ENCODE measurements at places on chromosomes 3 and 15.

- DNase-seq, result no peak
Measured at GRCh38 chr15:42156243-42156922, at the start of gene PLA2G4F. Gene PLA2G4F (minus strand): TSS chr15:42156636. CDS start chr15:42156549, 87 bp downstream.

DNA sequence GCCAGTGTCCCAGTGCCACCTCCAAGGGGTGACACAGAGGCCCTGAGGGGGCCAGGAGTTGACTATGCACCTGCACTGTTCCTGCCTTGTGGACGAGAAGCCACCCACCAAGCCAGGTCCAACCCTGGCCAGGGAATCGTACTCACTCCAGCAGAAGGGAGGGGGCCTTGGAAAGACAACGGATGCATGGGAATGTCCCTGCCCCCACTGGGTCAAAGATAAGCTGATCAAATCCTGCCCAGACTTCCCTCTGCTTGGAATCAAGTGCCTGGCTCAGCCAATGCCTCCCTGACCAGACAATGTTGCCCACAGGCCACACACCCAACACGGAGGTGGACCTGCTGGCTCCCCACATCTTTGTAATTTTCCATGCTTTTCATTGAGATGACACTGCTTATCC lies 23.9 kb downstream of the CACNA2D2 start:
- DNase-seq, result no peak

GRCh38 chr3:127264292-127264691 lies 23.6 kb downstream of the PRR20G start:
- no peak for DNase-seq

GRCh38 chr15:58159827-58160386 lies 21.7 kb downstream of the AQP9 start:
- DNase-seq, result no peak

DNA sequence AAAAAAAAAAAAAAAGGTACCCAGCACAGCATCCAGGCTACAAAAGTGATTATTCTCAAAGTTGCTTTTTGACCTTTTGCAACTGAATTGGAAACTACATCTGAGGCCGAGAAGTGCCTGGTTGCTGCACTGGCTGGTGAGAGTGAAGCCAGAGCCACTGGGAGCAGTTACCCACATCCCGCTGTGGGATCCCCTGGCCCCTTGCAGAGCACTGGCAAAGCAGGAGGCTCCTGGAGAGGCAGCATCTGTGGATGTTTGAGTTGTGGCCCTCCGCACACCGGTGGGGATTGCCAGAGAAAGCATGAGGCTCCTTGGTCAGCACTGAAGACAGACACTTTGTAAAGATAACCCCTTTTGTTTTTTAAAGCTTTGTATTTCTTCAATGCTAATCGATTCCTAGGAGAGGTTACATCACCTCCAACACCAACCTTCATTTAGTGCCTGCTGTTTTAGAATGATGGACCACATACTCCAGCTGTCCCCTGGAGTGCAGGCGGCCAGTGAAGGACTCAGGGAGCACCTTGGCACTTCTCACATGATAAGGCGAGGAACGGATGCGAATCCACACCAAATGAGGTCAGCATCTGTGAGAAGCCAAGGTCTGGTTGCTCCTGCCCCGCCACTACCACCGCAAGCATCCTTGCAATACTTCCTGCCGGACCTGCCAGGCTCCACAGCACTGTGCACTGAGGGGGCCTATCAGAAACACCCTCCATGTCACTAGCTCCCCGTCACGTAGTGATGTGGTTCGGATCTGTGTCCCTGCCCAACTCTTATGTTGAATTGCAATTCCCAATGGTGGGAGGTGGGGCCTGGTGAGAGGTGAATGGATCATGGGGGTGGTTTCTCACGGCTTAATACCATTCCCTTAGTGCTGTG lies 256.5 kb downstream of the GABRB3 start:
- no peak for DNase-seq

- no peak for DNase-seq
Measured at GRCh38 chr15:75649045-75649761, 1.5 kb downstream of the SNX33 start.

DNA sequence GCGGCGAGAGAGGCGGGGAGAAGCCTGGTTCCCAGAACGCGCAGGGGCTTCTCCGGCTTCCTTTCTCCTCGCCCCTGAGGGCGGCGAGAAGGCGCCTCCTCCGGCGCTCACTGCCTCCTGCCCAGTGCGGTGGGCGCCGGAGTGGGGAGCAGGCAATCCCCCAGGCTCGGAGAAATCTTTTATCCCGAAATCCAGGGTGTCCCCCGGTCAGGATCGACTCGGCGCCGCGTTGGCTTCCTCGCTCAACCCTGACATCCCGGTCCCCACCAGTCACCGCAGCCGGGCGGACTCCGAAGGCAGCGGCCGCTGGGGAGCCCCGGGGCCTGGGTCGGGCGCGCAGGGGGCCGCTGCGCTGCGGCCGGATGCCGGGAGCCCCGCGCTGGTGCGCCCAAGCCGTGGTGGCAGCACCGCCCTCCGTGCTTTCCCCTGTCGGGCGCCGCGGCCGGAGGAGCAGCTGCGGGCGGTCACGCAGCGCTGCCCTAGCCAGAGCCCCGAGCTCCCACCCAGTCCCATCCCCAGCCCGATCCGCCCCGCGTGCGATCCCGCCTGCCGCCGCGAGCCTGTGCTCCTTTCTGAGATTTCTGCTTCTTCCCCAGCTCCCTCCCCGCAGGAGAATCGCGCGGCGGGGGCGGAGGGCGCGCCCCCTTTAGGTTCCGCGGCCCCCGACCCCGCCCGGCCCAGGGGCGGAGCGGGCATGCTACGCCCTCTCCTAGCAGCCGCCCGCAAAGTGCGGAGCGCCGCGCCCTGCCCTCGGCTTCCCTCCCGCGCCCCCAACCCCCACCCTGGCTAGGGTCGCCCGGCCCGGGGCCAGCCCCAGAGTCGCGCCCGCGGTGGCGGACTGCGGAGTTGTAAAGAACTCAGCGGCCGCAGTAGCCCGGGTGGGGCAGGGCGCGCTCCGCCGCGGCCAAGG lies 683 bp upstream of the CACNA2D3 start:
- DNase-seq, result no peak

DNA sequence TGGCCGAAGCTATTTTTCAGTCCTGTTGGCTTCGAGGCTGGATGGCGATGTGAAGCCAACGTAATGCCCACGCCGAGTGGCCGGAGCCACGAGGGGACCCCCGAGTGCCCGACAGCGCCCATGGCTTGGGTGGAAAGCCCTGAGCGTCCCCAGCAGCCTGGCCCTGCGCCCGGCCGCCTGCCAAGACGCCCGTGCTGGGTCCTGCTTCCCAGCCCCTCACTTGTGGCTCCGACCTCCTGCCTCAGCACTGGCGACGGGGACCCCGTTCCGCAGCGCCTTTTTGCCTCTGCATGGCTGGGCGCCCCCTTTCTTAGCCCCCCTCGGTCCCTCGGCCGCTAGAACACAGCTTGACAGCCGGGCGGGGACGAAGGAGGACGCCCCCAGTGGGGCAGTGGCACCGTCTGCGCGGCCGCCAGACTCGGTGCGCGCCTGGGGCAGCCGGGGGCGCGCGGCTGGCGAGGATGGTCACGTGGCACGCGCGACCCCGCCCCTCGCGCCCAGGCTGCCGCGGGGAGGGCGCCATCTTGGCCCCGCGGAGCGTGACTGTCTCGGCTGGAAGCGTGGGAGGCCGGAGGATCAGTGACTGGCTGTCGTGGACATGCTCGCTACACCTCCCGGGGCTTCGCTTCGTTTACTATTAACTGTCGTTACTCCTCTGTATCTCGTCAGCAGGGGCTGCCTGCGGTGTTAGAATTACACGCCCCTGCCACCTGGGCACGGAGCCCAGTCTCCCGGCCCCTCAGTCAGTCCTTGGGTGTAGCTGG lies 626 bp upstream of the GPR176 start:
- peak; percentile 26 for DNase-seq

- DNase-seq, result no peak
Measured at GRCh38 chr3:81521855-81522254, 239.6 kb downstream of the GBE1 start.

DNA sequence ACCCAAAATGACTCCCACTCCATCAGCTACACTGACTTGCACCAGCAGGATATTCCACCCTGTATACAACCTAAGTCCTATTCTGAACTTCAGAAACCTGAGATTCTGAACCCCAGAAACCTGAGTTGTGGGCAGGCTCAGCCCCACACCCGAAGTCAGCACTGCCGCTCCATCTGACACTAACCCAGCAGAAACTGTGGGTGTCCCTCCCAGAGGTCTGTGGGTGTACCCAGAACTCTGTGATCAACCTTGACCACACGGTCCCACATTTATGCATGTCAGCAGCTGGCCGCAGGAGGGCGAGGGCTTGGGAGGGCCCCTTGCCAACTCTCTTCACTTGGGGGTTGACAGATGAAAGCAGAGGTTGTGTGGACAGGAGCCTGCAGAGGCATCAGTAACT lies 9.3 kb downstream of the OXTR start:
- no peak for DNase-seq

DNA sequence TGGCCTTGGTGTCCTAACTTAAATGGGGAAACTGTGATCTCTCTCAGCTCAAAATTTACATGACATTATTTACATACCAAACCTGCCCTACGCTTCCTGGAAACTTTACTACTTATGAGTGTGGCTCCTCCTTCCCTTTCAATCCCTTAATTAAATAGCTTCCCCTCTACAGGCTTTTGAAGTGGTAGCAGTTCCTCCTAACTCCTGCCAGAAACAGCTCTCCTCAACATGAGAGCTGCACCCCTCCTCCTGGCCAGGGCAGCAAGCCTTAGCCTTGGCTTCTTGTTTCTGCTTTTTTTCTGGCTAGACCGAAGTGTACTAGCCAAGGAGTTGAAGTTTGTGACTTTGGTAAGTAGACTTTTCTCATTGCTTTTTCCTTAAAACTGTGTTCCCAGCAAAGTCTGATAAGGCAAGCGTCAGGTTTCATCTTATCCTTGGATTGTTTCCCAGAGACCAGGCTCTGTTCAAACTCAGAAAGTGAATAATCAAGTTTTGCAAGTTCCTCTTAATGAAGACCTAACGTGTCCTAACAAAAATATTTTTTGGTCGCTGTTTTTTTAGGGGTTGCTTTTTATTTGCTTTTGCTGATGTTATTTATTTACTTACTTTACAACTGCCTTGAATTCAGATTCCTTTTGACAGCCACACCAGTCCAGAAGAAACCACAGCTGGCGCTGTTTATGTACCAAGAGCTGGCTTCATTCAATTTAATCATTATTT lies at the start of gene ACP3:
TSS of gene ACP3 (plus strand) at position 179 of the 720 bp plus-strand sequence. CDS start at position 229, 50 bp downstream.
- DNase-seq, result no peak

- DNase-seq, result no peak
Measured at GRCh38 chr3:166706094-166706493, 674.0 kb downstream of the ZBBX start.

DNA sequence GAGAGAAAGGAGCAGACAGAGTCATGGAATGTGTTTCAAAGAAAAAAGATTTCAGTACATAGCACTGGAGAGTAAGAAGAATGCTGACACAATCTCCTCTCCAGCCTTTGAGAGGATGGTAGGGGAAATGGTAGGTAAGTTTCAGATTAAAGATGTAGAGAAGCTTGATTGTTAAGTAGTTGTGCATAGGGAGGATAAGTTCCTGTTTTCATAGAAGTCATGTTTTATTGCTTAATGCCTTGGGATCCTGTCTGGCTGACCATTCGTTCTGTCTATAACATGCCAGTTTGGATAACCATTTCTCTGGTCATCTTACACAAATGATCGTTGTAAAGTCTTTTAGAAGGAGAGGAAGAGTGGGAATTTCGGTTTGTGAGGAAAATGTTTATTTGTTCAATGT lies 95.7 kb upstream of the IGSF10 start:
- no peak for DNase-seq

GRCh38 chr15:27238707-27239423 lies 267.9 kb downstream of the GABRG3 start:
- no peak for DNase-seq

DNA sequence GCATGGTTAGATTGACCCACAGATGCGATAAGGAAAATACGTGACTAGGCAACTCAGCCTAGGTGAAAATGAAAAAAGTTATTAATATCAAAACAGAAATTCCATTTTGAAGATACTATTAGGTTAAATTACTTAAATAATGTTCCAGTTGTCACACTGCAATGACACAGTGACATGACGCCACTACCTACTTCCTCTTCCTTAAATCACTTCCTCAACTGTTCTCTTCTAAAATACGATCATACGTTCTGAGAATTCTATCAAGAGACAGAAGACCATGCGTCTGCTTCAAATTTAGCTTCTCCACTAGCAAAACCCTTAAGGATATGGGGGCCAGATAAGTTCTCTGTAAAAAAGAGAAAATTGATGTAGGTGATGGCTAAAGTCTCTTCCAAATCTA lies 18.2 kb downstream of the CMTM6 start:
- no peak for DNase-seq

DNA sequence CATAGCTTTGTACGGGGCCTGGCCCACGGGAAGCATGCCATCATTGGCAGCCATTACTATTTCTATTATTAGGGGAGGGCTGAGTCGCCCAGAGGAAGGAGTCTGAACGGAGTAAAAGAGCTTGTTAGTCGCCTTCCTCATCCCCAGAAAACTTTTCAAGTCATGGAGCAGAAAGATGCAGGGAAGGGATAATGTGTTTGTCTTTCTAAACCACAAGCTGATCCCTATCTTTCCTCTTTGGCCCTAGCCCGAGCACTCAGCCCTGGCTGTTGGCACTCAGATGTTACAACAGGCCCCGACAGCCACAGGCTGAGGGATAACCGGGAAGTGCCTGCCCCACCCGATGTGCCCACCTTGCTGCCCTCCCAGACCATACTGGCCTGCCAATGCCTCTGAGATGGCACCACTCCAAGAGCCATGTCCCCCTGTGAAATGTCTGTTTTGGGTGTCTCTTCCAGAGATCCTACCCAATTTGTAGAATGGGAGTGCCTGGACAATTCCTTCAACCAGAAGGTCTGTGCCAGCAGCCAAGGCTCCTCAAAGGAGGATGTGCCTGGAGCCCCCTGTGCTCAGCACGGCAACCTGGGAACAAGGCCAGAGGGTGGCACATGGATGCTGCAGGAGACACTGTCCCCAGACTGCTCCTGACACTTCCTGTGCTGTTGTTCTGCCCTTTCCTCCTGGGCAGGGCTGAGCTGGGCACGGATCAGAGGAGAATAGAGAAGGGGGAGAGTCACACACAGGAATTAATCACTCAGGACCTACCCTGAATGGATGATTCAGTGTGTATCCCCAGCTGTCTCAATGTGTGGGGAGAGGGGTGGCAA lies 10.8 kb downstream of the PAK6 start:
- DNase-seq, result no peak

GRCh38 chr3:161559177-161559998 lies 62.8 kb downstream of the OTOL1 start:
- peak; percentile 3 for DNase-seq

DNA sequence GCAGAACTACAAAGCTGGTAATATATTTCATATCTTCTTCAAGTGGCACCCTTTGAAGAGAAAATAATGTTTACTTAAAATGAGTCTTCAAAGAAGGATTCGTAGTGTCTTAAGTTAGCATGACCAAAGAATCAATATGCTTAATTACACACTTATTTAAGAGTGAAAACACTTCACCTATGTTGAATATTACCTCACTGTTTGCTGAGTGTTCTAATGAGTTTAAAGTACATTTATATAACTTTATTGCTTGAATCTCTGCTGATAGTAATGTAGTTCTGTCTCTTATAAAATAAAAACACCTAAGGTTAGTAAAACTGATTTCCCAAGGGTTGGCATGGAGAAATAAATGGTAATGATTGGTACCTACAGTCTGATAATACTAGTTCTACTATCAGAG lies 143.3 kb upstream of the SLC2A2 start:
- DNase-seq, result no peak
